H9 (cell line): ENCODE measurements at places on chromosomes 3 and 15. TPM values are rescaled to one million over a fixed set of nuclear protein-coding genes. Genes with fewer than 3 reads are reported as not detected.
A peak's percentile ranks its signal among the peaks of the same experiment; 100 is the strongest.

Gene SHC4
- total RNA-seq: 0.26 and 0.55 TPM in 2 replicates

Gene MRPL46
- 27.4 and 29.3 TPM in 2 replicates for total RNA-seq

Gene CCR4
- 0.07 and 0.09 TPM in 2 replicates for total RNA-seq

Gene KCNMB3
- 1.6 and 1.9 TPM in 2 replicates for total RNA-seq

DNA sequence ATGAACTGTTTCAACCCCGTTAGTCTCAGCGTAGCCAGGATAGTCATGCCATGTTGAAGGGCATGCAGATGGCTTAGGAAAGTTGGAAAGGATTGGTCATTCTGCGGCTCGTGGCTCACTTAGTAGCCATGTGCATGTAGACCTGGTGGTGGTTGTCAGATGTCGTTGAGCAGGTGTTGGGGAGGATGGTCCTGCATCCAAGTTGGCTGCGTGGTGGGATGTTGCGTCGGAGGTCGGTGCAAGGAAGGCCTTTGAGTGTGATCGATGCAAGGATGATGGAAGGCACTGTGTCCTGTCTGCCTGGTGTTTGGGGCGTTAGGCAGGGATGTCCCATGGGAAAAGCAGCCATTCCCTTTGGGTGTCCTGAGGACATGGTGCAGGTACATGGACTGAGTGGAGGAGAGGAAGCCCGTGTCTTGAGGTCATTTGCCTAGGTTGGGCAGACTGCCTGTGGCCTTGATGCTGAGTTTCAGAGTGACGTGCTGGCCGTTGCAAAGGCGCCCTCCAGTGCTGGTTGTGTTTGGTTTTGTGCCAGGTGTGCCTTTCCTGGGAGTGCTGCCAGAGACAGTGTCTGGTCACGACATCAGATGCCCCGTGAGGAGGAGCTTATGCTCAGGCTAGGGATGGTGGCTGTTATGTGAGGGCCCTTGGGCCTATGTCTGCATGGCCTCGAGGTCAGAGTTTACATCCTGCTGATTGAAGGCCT is 103.4 kb downstream of the SNRPN start:
- peak; percentile 17 for DNase-seq
- H3K36me3 ChIP-seq: peaks cover 100% of the 10 kb centered on the region
- H3K27me3 ChIP-seq: no peaks in the 10 kb centered on the region
- H3K27ac ChIP-seq: no peak overlapping the region

- no peaks in the 10 kb centered on the region for H3K27me3 ChIP-seq
- H3K4me3 ChIP-seq: no peak overlapping the region
- no peak for DNase-seq
- no peaks in the 10 kb centered on the region for H3K4me1 ChIP-seq
- H3K36me3 ChIP-seq: no peaks in the 10 kb centered on the region
- no peak overlapping the region for H3K27ac ChIP-seq
Measured at GRCh38 chr3:160616311-160616710, 50.9 kb upstream of the KPNA4 start.

GRCh38 chr15:37117030-37117429 is 16.7 kb upstream of the MEIS2 start:
- H3K27ac ChIP-seq: no peak overlapping the region
- peaks cover 11% of the 10 kb centered on the region; the same call in 1 of the 2 replicates for H3K27me3 ChIP-seq
- peaks cover 2% of the 10 kb centered on the region for H3K4me1 ChIP-seq
- H3K36me3 ChIP-seq: no peaks in the 10 kb centered on the region

- peaks cover 21% of the 10 kb centered on the region for H3K36me3 ChIP-seq
- peak overlapping the region; percentile 87 for H3K4me3 ChIP-seq
- DNase-seq: no peak
- H3K27me3 ChIP-seq: no peaks in the 10 kb centered on the region
- no peak overlapping the region for H3K27ac ChIP-seq
Measured at GRCh38 chr15:40693904-40694687, 878 bp upstream of the RAD51 start.
